ENCODE measurements at places on chromosomes 3 and 15. TPM values are rescaled to one million over a fixed set of nuclear protein-coding genes. Genes with fewer than 3 reads are reported as not detected.
A peak's percentile ranks its signal among the peaks of the same experiment; 100 is the strongest.

DNA sequence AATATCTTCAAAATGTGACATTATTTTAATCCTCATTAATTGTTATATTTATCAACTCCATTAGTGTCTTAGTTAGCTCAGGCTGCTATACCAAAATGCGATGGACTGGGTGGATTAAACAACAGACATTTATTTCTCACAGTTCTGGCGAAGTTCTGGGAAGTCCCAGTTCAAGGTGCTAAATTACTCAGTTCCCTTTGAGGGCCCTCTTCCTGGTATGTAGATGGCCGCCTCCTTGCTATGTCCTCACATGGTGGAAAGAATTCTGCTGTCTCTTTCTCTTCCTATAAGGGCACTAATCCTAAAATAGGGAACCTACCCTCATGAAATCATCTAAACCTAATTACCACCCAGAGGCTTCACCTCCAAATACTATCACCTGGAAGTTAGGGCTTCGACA lies 38.8 kb upstream of the DUT start:
- DNase-seq = no peak

- DNase-seq = no peak
These were observed 141.0 kb downstream of the WDR72 start for GRCh38 chr15:53618461-53618860.

DNA sequence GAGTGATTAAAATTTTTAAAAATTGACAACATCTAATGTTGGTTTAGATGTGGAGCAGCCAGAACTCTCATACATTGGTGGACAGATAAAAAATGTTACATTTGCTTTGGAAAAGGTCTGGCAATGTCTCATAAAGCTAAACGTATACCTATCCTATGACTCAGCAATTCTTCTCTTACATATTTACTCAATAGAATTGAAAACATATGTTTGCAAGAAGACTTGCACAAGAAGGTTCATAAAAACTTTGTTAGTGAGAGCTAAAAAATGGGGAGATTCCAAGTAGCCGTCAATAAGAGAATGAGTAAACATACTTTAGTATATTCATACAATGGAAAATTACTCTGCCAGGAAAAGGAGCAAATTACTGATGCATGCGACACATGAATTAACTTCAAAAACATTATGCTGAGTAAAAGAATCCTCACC lies 30.0 kb downstream of the MASP1 start:
- DNase-seq = no peak

- peak; percentile 50 for DNase-seq
These were observed 599.0 kb downstream of the MAGI1 start for GRCh38 chr3:65439641-65440284.

- no peak for DNase-seq
These were observed 76.4 kb downstream of the FNDC3B start for GRCh38 chr3:172115787-172116186.

DNA sequence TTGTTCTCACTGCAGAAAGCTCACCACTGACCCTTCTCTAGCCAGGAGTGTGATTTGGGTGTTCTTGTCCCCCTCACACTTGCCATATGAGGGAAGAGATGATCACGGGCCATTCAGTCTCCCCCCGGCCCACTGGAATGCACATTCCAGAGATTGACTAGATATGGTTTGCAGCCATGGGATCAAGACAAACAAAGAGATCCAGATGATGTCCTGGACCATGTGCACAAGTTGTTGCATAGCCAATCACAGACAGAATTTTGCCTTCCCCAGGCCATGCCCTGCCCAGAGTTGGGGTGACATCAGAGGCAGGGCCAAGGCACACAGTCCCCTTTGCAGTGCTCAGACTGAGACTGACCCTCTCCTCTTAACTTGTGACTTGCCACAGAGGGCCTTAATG lies 14.8 kb downstream of the MUC13 start:
- DNase-seq = no peak

GRCh38 chr15:54089776-54090175 lies 111.5 kb downstream of the UNC13C start:
- no peak for DNase-seq

GRCh38 chr3:101453961-101454360 lies 59.1 kb downstream of the SENP7 start:
- DNase-seq = no peak

DNA sequence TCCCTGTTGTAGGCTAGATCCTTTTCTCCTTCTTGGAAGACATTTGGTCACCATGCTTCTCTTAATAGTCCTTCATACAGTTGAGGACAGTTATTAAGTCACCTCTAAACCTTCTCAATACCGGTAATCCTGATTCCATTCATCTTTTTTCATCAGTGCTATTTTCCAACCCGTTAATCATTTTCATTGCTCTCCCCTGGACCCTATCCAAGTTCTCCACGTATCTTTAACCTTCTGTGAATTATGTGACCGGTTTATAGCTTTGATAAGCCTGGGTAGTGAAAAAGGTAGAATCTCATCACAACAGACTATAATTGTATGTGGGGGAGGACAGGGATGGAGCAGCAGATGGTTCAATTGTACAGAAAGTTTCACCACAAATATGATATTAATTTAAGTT lies 168.5 kb downstream of the MECOM start:
- no peak for DNase-seq

DNA sequence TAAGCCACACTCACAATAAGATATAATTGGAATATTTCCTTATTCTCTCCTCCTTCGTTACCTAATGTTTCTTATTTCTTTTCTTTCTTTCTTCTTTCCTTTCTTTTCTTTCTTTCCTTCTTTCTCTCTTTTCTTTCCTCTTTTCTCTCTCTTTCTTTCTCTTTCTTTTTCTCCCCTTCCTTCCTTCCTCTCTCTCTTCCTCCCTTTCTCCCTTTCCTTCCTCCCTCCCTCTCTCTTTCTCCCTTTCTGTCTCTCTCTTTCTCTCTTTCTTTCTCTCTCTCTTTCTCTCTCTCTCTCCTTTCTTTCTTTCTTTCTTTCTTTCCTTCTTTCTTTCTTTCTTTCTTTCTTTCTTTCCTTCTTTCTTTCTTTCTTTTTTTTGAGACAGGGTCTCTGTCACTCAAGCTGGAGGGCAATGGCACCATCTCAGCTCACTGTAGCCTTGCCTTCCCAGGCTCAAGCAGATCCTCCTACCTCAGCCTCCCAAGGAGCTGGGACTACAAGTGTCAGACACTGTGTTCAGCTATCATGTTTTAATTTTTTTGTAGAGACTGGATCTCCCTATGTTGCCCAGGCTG lies 19.3 kb upstream of the PIAS1 start:
- DNase-seq = no peak

DNA sequence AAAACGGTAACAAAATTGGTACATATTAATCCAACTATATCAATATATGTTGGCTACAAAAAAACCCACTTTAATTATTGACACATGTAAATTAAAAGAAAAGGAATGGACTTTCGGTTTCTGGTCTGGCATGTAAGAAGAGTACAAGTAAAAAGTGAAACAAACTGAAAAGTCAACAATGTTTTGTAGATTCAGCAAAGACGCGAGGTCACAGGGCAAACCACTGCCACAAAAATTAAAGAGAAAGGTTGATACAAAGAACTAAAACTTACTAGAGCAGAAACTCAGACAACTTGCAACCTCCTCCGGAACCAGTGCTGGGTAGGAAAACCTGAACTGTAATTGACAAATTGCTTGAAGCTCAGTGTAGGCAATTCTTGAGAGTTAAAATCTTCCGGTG lies 110.6 kb upstream of the ARPP21 start:
- DNase-seq = no peak

- no peak for DNase-seq
These were observed 373.1 kb upstream of the THRB start for GRCh38 chr3:24867783-24868182.

GRCh38 chr15:36653851-36654250 lies 74.4 kb downstream of the CDIN1 start:
- no peak for DNase-seq

DNA sequence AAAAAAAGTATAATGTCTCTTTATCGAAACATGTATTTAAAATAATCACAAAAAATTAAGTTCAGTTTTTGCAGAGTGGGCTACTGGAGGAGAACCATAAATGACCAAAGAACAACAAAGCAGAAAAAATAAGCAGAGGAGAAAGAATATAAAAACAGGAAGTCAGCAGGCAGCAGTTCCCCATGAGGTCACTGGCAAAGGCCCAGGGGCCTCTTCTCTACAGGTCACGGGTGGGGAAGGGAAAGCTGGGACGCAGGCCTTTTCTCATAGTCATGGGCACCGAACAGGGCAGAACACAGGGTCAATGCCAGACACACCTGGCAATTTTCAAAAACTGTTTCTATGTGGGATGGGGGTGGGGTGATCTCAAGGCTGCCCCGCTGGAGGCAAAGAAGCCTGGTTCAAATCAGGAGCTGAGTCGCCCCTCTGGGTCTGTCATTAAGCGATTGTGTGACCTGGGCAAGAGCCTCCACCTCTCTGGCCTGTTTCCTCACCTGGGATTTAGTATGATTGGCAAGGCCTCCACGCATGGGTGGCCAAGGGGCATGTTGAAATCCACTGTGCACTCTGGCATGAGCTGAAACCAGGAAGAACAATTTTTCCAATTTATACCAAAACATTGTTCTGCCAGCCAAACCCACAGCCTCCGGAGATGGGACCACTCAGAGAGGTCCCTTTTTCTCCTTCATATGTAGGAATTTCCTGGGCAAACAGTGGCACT lies 43.8 kb upstream of the UACA start:
- DNase-seq = peak; percentile 43

- no peak for DNase-seq
These were observed 119.4 kb downstream of the ECT2 start for GRCh38 chr3:172869784-172870518.

DNA sequence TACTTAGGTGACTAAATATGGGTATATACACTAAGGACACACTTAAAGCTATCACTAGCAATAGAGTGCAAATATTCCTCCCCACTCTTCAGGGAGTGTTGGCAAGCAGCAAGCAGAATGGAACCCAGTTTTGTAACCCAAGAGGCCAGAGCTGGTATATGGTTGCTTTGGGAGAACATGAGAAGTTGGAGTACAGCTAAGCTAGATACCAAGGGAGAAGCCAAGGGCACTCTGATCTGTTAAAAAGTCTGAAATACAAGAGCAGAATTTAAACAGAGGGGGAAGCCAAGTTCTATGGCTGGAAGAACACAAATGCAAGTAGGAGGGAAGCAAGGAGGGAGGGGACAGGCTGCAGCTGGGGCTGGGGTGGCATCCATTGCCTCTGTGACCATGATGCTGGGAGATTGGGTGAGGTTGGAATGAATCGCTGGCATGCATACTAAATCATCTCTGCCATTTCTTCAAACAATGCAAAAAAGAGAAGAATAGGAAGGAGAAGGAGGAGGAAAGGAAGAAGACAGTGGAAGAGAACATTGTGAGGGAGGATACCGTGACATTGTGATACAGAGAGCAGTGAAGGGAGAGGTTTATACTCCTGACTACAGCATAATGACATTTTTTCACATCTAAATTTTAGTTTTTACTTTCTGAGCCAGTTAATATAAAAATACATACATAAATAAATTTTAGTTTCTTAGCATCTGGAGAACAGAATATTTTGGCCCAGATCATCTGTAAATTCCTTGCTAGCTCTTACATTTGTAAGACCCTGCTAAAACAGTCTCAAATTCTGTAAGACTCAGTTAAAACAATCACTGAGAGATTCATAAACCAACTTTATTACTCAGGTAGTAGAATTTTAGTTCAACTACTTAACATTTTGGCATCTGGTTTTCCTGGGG lies 9.0 kb upstream of the ANXA2 start:
- no peak for DNase-seq

DNA sequence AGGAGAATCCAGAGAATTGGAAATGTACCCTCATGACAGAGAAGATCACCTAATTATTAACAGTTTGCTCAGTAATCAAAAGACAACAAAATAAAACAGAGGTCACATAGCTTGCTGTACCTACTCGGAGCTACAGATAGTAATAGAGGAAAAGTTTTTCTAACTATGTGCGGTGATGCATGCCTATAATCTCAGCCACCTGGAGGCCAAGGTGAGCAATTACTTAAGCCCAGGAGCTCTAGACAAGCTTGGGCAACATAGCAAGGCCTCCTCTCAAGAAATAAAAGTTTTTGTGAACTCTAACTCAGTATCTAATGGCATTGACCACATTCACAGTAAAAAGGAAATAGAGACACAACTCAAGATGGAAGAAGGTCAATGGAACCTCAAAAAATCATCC lies 243.6 kb downstream of the ATP8B4 start:
- DNase-seq = no peak

GRCh38 chr3:179528772-179529171 lies 34.0 kb upstream of the ACTL6A start:
- no peak for DNase-seq

- no peak for DNase-seq
These were observed 163.8 kb downstream of the EBLN2 start for GRCh38 chr3:73225146-73225855.

DNA sequence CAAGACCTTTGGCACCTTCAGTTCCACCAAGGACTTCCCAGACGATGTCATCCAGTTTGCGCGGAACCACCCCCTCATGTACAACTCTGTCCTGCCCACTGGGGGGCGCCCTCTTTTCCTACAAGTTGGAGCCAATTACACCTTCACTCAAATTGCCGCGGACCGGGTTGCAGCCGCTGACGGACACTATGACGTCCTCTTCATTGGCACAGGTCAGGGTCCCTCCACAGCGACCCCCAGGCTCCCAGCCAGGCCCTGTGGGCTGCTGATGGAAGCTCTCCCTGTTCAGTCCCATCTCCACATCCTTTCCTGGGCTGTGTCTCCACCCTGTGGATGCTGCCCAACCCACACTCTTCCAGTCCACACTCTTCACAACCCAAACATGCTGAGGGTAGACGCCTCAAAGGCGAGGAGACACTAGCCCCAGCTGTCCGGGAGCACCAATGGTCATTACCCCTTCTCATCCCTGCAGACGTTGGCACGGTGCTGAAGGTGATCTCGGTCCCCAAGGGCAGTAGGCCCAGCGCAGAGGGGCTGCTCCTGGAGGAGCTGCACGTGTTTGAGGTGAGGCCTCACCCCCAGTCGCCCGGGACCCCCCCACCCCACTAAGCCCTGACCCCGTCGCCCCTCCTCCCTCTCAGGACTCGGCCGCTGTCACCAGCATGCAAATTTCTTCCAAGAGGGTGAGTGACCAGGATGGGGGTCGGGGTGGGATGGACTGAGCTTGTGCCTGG lies 4.3 kb upstream of the LSMEM2 start:
- peak; percentile 76 for DNase-seq

GRCh38 chr15:95290176-95290974 lies 1040.1 kb upstream of the NR2F2 start:
- no peak for DNase-seq

- no peak for DNase-seq
These were observed 209.6 kb upstream of the PLSCR5 start for GRCh38 chr3:146814601-146815315.

- DNase-seq = no peak
These were observed 198.6 kb downstream of the VGLL3 start for GRCh38 chr3:86792316-86792715.

The FURIN gene
- 83.4 TPM for total RNA-seq

The TMCO5A gene
- not detected for total RNA-seq

The MAGEL2 gene
- not detected for total RNA-seq

The CHRM5 gene
- not detected for total RNA-seq

The THBS1 gene
- total RNA-seq = 356 TPM

The CHRFAM7A gene
- total RNA-seq = 1.4 TPM

The C2CD4B gene
- 3.7 TPM for total RNA-seq

The FOXL2 gene
- 0.09 TPM for total RNA-seq

The PLCH1 gene
- total RNA-seq = 13.2 TPM

The ZNF660 gene
- total RNA-seq = 4.6 TPM

The SYNPR gene
- total RNA-seq = not detected

The P3H2 gene
- 44.1 TPM for total RNA-seq

Data from mucosa of descending colon (tissue), 3 donors.